ENCODE measurements at places on chromosomes 13 and 19.
A peak's percentile ranks its signal among the peaks of the same experiment; 100 is the strongest.

- no peak for ATAC-seq
Observed at GRCh38 chr13:92179223-92179622, 780.8 kb downstream of the GPC5 start.

DNA sequence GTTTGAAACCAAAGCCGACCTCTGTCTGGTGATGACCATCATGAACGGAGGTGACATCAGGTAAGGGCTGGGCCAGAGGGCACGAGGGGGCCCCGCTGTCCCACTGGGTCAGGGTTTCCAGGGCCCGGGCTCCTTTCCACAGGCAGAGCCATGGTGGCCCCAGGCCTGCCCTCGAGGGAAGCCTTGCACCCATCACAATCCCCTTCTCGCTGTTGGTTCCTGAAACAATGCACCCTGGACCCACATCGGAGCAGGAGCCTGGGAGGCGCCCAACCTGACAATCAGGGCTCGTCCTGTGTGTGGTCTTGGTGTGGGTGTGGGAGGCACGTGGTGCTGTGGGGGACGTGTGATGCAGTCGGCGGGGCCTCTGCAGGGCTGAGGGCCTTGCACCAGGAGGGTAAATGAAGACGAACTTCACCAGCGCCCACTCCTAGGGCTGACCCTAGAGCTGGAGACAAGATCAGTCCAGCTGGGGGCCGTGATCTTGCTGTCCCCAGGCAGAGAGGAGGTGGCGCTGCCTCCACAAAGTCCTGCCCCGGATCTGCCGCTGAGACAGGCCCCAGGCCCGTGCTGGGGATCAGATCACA is 2.8 kb downstream of the GRK1 start:
- no peak for ATAC-seq

DNA sequence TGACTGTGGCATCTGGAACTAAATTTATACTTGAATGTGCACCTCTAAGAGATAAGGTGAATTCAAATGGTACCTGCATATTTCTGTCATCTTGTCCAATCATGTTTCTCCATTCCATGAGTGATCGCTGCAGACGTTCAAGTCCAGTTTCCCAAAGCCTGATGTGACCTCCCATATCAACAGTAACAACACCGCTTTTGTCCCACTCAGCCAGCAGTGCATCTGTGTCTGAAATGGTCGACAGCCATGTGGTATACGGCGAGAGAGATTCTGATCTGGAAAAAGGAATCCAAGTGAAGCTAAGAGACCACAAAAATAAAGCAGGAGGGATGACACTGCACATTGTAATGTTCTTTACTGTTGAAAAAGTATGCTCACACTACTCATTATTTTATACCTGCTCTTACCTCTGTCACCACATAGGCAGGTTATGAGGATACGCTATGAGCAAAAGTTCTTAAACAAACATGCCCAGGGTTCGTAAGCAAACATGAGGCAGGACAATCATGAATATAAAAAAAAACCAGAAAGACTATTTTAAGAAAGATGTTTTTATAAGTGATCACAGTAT is 213.6 kb downstream of the RGCC start:
- ATAC-seq: no peak

- no peak for ATAC-seq
Observed at GRCh38 chr19:58319241-58319640, 7.6 kb upstream of the ZSCAN22 start.

DNA sequence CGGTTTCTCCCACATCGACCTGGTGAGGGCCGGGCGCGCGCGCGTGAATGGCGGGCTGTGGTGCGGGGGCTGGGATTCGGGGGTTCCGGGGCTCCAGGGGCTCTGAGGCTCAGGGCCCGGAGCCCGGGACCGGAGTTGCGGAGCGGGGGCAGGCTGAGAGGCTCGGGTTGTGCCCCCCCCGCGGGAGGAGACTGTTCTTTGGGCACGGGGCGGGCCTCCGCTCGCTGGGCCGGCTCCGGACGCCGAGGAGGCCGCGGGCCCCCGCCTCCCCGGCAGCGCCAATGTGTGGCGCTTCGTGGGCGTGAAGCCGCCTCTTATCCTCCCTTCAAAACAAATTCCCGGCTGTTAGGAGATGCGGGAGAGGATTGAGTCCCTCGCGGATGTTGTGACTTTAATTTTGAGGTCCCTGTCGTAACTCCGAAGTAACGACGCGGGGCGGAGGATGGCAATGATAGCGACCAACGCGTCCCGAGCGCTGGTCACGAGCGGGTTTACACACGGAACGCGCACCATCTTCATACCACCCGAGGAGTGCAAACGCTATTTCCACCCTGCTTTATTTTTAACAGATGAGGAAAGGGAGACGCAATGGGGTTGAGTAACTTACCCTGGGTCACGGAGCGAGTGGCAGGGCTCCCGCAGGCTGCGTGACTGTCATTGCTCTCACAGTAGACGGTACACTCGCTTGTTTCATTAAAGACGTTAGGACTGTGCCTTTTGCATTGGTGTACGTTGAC is 536 bp downstream of the UBA2 start:
- ATAC-seq: peak; percentile 78

GRCh38 chr19:51091895-51092873 is 9.5 kb upstream of the KLK14 start:
- ATAC-seq: no peak

- peak; percentile 14 for ATAC-seq
Observed at GRCh38 chr19:5287066-5287465, 53.5 kb downstream of the PTPRS start.

DNA sequence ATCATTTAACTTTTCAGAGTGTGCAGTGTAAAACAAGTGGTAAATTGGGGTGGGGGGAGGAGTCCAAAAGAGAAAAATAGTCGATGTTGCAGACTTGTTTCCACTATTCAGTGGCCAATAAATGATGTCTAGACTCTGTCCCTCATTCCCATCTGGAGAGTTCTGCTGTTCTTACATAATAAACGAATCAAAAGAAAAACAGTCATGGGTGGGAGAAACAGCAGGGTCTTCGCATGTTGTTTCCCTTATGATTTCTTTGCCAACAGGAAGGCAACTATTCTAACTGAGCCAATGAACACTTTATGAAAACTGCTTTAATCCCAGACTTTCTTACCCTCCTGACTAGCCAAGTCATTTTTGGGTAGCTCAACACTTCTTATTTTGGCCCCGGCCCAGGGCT is 615.5 kb downstream of the FGF9 start:
- ATAC-seq: no peak

GRCh38 chr13:20825477-20825875 is 51.7 kb upstream of the EEF1AKMT1 start:
- ATAC-seq: no peak

DNA sequence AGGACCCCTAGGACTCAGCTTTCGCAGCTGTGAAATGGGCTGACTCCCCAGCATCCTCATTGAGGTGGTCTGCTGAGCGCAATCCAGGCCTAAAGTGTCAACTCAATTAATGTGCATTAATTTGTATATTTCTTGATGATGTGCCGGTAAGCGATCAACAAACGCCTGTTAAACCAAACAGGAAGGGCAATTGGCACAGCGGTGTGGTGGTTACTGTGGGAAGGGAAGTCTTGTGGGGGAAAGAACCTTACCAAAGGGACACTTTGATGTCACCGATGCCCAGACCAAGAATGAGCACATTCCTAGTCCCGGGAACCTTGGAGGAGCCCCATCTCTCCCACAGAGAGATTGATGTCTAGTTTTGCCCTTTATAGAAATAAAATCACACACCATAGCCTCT is 1.6 kb downstream of the JAK3 start:
- ATAC-seq: no peak

DNA sequence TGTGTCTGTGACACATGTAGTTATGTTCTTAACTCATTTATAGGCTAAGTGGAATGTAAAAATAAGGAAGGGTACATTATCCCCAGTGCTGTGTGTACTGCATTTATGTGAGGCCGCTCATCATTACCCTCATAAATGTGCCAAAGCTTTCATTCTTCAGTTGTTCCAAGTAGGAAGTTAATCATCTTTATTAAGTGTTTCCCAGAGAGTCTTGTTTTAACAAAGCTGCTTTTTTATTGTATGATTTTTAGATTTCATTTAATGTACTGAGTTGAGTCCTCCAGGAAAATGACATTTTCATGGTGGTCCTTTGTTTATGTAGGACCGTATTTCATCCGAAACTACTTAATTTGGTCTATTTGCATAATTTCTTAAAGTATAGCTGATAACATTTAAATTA is 379.8 kb downstream of the DLEU7 start:
- no peak for ATAC-seq

DNA sequence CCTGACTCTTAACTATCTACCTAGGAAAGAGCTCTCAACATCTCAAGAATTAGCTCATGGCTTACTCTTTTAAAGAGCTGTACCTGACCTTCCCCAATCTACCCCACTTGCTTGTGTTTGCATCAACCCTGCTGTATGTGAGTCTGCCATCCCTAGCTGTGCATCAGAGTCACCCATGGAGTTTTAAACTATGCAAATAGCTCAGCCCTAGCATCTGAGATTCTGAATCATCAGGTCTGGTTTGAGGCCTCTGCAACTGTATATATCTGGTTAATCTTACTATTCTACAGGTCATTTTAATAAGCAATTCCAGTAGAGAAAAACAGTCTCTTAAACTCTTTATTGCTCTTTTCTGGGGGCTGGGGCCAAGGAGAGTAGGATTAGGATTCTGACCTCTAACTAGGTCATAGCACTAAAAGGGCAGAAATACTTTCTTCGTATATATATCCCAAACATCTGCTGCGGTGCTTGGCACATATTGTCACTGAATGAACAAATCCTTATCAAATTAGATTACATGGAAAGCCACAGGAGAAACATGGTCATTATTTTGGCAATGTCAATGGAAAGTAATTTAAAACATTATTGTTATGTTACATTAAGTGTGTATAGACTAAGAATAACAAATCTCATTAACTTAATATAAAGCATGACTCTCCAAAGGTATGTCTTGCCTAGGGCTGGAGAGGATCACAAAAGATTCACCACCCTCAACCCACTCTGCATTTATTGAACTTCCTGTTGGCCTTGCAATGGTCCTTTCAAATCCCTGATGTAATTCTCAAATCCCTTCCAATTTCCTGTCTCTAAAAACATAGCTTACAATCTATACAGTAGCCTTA is 232.2 kb downstream of the DACH1 start:
- ATAC-seq: no peak

- peak; percentile 3 for ATAC-seq
Observed at GRCh38 chr19:1384085-1384462, 367 bp downstream of the NDUFS7 start.

GRCh38 chr13:98869408-98870090 is 108.3 kb downstream of the DOCK9 start:
- ATAC-seq: no peak

- ATAC-seq: peak; percentile 51
Observed at GRCh38 chr19:4534836-4535658, at the start of gene PLIN5. Gene PLIN5, minus strand, starts transcription at chr19:4535224. Its CDS starts 1,150 bp downstream, at chr19:4534074.

- ATAC-seq: no peak
Observed at GRCh38 chr19:8150178-8150865, 930 bp upstream of the FBN3 start.

DNA sequence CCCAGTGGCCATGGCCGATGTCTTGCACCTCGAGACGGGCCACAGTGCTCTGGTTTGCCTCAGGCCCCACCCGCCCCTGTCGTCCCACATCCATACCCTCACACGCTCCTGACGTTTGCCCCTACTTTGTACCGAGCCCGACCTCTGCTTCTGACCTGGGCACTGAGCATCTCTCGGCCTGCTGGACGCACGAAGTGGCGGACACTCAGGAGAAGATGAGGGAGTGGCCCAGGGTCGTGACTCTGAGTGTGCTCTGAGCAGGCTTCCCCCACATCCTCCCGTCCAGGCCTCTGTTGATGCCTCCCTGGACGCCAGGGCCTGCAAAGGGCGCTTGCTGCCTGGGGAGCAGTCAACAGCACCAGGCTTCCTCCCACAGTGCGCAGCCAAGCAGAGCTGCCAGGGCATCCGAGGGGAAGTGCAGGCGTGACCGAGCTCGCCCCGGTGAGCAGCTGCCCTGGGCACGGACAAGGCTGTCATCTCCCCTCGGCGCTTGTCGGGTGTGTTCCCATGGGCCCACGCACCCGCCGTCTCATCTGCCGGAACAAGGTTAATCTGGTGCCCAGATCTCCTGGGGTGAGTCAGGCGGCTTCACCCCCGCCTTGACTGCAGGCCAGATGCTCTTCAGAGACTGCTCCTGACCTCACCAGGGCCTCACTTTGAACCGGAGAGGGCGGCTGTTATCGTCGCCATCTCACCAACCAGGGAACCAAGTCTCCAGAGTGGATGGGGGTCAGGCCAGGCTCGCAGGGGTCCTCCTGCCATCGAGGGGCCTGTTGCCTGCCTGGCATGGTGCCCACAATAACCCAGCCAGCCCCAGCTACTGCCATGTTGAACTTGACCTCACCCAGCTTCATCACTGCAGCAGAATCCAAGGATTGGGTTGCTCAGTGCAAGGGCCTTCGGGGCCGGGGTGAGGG is 27.2 kb downstream of the COMP start:
- no peak for ATAC-seq

- peak; percentile 13 for ATAC-seq
Observed at GRCh38 chr19:41206926-41207750, 11.9 kb upstream of the AXL start.

GRCh38 chr19:19120308-19121231 is 17.7 kb downstream of the TMEM161A start:
- peak; percentile 43 for ATAC-seq

DNA sequence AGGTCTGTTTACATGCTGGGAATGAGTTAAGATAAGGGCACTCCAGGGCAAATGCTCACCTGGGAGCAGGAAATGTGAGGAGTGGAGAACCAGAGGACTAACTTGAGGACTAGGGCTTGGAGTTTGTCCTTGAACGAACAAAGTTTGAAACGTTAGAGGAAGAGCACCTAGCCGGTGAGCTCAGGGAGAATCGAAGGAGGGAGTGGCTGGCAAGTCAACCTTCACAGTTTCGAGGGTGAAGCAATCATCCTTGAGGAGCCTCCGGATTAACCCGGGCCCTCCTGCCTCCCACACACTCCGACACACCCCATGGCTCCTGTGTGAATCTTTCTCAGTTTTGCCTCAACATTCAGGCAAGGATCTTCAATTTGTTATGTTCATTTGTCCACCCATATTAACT is 58.6 kb downstream of the LMO7 start:
- no peak for ATAC-seq

DNA sequence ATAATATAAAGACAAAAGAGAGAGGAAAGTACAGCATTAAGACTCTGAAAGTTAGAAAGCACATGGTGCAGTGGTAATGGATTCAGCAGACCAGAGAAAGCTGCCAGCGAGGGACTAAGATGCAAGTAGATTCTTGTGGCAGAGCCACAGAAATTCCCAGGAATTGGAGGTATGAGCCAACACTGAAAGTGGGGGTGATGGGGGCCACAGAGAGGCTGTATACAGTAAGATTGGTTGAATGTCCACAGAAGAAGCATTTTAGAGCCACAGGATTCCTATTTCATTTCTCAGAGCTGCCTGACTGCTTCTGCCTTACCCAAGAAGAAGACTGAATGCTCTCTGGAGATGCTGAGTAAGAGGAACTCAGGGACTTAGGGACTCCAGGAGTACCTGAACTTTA is 295.0 kb downstream of the LMO7 start:
- no peak for ATAC-seq

GRCh38 chr19:13082192-13083007 is 20.3 kb downstream of the LYL1 start:
- ATAC-seq: no peak

GRCh38 chr13:44133626-44134025 is 240.0 kb upstream of the SERP2 start:
- ATAC-seq: no peak

- no peak for ATAC-seq
Observed at GRCh38 chr13:76505437-76505836, 380.8 kb downstream of the KCTD12 start.
